A549 (cell line): ENCODE measurements at places on chromosomes 6 and 20.

GRCh38 chr6:136923116-136923953 is 1.2 kb downstream of the SLC35D3 start:
- no peak for DNase-seq

GRCh38 chr20:63833776-63834490 is 2.9 kb upstream of the ZBTB46 start:
- no peak for DNase-seq

DNA sequence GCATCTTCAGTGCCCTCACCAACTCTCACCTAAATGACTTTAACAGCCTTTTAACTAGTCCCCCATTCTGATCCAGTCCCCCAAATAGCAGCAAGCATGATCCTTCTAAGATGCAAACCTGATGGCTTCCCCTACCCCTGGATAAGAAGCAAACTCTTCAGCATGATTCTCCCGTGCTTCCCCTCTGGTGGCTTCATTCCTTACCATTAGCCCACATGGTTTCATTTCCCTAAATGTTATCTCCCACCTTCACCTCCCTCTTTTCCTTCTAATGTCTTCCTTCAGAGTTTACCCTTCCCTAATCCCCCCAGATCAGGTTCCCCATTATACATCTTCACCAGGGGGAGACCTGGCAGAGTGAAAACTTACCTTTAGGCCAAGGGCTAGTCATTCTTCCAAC is 4.0 kb upstream of the RAB5IF start:
- no peak for DNase-seq

- DNase-seq: no peak
Observed at GRCh38 chr20:60365064-60365666, 406.9 kb downstream of the CDH26 start.

DNA sequence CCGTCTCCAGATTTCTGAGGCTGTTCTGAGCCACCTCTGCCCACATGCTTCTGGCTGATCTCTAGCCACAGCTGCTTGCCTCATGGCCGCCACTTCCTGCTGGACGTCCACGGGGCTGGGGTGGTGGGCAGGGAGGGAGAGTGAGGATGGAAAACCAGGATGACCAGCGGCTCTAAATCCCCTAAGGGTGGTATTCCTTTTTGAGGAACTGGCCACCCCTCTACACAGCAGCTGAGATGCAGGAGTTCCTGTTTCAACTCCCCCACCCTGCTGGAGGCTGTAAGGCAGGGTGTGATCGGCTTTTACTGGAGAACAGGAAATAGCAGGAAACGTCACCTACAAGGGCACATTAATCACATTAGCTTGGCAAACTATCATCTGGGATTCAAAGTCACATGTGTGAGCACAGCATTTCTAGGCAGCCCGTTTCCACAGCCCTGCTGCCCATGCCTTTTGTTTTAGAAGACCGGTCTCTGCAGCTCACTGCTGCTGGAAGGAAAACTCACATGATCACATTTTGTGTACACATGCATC is 181.6 kb upstream of the ECI2 start:
- no peak for DNase-seq

DNA sequence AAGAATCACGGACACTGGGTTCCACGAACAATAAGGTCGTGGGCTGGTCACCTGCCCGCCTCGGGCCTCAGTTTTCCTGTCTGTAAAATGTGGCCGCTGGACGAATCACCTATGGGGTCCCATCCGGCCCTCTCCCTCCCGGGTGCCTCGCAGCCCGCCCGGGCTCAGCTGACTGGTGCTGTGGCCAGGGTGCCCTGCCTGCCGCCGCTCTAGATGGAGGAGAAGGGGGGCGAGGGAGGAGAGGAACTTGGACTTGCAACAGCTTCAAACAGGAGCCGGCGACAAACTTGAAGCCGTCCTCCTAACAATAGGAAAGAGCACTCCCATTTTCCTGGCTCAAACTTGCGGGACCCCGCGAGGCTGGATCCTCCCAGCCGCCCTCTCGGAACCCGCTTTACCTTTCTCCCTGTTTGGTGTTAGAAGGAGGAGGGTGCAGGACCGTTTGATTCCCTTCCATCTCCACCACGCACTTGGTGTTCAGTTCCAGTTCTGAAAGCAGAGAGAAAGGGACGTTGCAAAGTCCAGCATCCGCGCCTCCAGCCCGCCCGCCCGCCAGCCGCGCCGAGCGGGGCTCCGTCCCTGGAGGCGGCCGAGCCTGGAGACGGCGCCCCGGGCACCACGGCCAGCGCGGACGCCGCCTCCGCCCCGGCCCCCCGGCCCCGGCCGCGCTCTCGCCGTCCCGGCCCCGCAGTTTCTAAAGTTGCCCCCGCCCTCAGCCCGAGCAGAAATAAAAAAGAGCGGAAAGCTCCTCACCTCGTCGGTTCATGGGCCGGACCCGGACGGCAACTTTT is 584 bp downstream of the KIF13A start:
- DNase-seq: peak; percentile 47

DNA sequence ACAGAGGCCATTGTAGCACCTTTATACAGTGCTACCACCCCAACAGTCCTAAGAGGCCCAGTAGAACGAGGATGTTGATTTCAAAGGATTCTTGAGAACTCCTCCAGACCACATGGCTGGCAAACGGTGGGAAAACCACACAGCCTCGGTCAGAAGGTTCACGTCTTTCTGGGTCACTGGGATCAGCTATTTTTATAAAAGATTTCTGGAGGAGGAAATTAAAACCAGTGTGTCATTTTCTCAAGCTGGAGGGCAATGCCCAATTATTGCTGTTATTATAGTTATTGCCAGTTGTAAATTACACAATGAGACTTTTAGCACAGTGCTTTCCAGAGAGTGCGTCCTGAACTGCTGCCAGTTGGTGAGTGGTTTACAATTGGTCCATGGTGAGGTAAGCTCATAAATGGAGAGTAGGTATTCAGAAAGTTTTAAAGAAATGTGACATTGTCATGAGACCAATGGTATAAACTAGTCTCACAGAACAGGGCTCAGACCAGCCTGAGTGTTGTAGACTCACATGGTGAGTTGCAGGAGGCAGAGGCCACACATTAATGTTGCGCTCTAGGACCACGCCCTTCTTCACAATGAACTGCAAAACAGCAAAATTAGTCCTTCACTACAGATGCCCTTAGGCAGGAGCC is 8.4 kb upstream of the PPP1R14C start:
- DNase-seq: no peak

DNA sequence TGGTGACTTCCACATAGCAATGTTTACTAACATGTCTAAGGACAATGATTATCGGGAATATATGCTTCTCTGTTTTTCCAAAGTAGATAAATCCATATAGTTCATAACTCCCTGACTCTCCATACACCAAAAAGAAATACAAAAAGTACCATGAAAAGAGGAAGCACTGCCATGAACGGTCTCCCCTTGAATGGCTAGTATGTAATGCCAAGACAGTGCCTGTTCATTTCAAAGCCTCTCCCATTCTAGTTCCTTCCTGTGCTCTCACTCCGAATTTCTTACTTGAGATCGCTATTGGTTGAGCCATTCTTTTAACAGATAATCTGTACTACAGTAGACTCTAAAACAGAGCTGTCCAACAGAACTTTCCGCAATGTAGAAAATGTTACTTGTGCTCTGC is 54.8 kb upstream of the EDN1 start:
- DNase-seq: no peak

- DNase-seq: peak; percentile 18
Observed at GRCh38 chr6:70709826-70710225, 42.1 kb downstream of the SMAP1 start.

DNA sequence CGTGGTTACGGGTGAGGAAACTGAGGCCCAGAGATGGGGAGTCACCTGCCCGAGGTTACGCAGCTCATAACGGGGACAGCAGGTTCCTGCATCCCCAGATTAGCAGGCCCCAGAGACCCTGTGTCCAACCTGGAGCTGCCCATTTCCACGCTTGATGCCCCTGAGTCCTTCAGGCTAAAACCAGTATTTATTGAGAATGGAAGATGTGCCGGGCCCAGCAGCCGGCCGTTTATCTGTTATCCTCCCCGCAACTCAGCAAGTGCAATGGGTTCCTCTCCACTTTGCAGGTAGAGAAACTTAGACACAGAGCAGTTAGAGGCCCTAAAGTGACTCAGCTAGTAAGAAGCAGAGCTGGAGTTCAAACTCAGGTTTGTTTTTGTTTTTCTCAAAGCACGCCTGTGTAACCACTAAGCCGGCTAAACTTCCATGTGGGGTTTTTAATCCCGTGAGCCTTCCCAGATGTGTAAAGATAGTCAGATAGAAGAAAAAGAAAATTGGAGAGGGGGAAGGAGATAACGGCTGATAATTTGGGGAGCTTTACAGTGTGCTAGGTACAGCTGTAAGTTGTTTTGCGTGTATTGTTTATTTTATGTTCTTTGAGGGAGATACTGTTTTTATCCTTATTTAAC is 775 bp downstream of the PFDN4 start:
- DNase-seq: peak; percentile 9

GRCh38 chr6:8939615-8940014 is 504.3 kb upstream of the SLC35B3 start:
- peak; percentile 29 for DNase-seq

GRCh38 chr6:161141173-161141572 is 132.7 kb downstream of the AGPAT4 start:
- no peak for DNase-seq

DNA sequence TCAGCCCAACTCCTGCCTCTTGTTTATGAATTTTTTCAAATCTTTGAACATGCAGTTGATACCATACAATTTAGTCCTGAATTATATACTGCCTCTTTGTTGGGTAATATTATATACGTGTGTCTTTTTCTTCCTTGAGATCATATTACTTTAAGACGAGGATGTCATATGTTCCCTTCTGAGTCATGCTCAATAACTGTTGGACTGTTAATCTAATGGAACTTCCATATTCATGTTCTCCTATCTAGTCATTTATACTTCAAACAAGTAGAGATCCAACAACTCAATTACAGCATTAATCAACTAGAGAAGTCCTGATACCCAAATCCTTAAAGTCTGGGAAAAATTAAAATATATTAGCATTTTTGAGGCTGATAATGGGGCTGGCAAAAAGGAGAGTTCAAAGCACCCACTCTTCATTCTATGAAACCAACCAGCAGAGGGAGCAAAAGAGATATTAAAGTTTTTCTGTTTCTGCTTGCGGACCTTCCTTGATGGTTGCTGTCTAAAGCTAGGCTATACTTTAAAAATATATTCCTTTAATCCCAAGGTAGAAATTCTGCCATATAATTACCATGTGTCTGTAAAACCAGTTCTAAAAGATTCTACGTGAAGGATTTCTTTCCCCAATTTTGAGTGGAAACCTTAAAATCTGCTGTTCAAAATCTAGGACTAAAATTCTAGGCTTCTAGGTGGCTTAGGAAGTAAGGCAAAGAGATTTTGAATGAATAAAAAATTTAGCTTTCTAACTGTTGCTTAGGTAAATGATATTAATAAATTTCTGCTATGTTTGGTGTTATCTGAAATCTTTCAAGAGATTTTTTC is 498.9 kb downstream of the BCKDHB start:
- no peak for DNase-seq

DNA sequence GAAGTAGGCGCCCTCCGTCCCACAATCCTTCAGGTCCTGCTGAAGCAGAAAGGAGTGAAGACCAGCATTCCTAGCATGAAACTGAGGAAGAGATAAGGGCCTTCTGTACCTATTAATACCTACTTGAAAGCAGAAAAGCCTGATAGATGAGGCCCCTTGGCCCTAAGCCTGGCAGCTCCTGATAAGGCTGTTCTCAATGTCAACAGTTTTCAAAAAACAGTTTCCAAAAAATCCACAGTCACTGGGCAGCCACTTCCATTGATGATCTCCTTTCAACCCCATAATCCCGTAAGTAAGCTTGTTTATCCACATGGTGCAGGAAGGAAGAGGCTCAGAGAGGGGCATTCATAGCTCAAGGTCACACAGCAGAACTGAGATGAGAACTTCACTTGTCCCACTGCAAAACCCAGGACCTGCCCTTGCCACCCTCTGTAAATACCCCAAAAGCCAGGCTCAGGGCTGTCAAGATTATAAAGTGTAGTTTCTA is 2.8 kb upstream of the E2F1 start:
- DNase-seq: no peak

- DNase-seq: no peak
Observed at GRCh38 chr6:5046430-5046829, 38.7 kb upstream of the PPP1R3G start.

GRCh38 chr20:10047427-10047826 is 12.6 kb downstream of the ANKEF1 start:
- DNase-seq: peak; percentile 53

DNA sequence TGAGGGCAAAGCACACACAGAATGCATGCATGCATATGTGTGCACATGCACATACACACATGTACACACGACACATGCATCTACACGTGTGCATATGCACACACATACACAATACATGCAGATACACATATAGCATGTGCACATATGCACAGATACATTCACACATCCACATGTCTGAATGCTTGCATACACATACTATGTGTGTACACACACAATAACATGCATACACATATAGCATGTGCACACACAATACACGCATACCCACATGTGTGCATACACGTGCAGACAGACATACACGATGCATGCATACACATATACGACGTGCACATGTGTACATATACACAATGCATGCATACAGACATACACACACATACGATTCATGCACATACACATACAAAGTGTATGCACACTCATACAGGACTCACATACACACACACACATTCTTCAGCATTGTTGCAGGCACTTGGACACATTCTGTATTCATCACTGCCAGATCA is 24.2 kb upstream of the IRF4 start:
- DNase-seq: no peak

GRCh38 chr6:167851370-167851952 is 24.8 kb downstream of the AFDN start:
- no peak for DNase-seq

- DNase-seq: no peak
Observed at GRCh38 chr20:16966276-16966880, 218.2 kb downstream of the OTOR start.

GRCh38 chr6:54802775-54803634 is 43.6 kb upstream of the FAM83B start:
- no peak for DNase-seq

- no peak for DNase-seq
Observed at GRCh38 chr6:41438746-41439145, 103.3 kb downstream of the NCR2 start.

- no peak for DNase-seq
Observed at GRCh38 chr6:160457823-160458222, 109.6 kb downstream of the SLC22A3 start.

GRCh38 chr20:61923371-61924166 is 142.1 kb downstream of the TAF4 start:
- no peak for DNase-seq

GRCh38 chr6:33744001-33744848 is 2.5 kb downstream of the IP6K3 start:
- DNase-seq: peak; percentile 69

- DNase-seq: no peak
Observed at GRCh38 chr6:158861686-158862381, 42.7 kb upstream of the EZR start.

GRCh38 chr6:141925001-141925400 is 207.7 kb upstream of the GJE1 start:
- DNase-seq: no peak

- no peak for DNase-seq
Observed at GRCh38 chr6:131363947-131364834, 208.8 kb upstream of the ARG1 start.

DNA sequence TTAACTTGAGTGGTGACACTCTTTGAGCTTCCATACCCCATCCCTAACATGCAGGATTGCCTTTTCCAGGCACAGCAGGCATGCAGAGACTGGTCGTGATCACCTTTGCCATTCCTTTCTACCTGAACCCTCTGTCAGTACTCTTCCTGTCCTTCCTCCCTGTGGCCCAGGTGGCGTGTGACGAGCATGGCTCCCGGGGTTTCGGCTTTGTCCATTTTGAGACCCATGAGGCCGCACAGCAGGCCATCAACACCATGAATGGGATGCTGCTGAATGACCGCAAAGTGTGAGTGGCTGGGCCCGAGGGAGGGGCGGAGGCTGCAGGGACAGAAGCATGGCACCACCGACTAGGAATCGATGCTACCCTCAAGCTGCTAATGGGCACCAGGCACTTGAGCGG is 6.7 kb downstream of the PABPC1L start:
- DNase-seq: no peak
